ENCODE measurements at places on chromosomes 3 and 15. TPM values are rescaled to one million over a fixed set of nuclear protein-coding genes. Genes with fewer than 3 reads are reported as not detected.

Gene SUSD5
- polyA plus RNA-seq = 2.5 TPM

Gene ZCWPW2
- polyA plus RNA-seq = 1.4 TPM

Gene SNX22
- polyA plus RNA-seq = 23.9 TPM

Gene PPM1L
- polyA plus RNA-seq = 3.3 TPM

Gene IQGAP1
- 144 TPM for polyA plus RNA-seq

Gene TERC
- not detected for polyA plus RNA-seq

Gene ROBO2
- 2.6 TPM for polyA plus RNA-seq

Gene GXYLT2
- 2.9 TPM for polyA plus RNA-seq

Gene SCN5A
- 0.09 TPM for polyA plus RNA-seq

Gene POLG
- polyA plus RNA-seq = 80.5 TPM

Gene PIF1
- 8.4 TPM for polyA plus RNA-seq

Gene MORC1
- 0.27 TPM for polyA plus RNA-seq

Gene TCAIM
- 18.1 TPM for polyA plus RNA-seq

Gene CFAP100
- polyA plus RNA-seq = 0.11 TPM

Gene SLC15A2
- polyA plus RNA-seq = 3.2 TPM

Gene SLC2A2
- polyA plus RNA-seq = 0.05 TPM

Gene DAZL
- 0.16 TPM for polyA plus RNA-seq

Gene GOLGA8S
- polyA plus RNA-seq = 0.23 TPM

Gene STX19
- 2.6 TPM for polyA plus RNA-seq

Gene NR1I2
- 0.21 TPM for polyA plus RNA-seq

Gene CCDC33
- polyA plus RNA-seq = 0.39 TPM

Gene GOLGA8K
- polyA plus RNA-seq = 0.37 TPM

Gene RLBP1
- 0.32 TPM for polyA plus RNA-seq

Gene KCNAB1
- 4.0 TPM for polyA plus RNA-seq

Gene MRAS
- polyA plus RNA-seq = 11.7 TPM

Gene STAC
- polyA plus RNA-seq = 0.80 TPM

Gene C3orf70
- polyA plus RNA-seq = 0.78 TPM

Gene ZNF662
- polyA plus RNA-seq = 5.5 TPM

Gene SAMD7
- polyA plus RNA-seq = not detected

Gene SPINK8
- 0.14 TPM for polyA plus RNA-seq

Gene ARNT2
- 2.4 TPM for polyA plus RNA-seq

Gene PXYLP1
- polyA plus RNA-seq = 41.5 TPM

Gene PRKCI
- polyA plus RNA-seq = 21.9 TPM

Gene SHC4
- 0.64 TPM for polyA plus RNA-seq

Gene ACOX2
- polyA plus RNA-seq = 12.2 TPM

Measured in thymus (tissue), 14 donors.